ENCODE measurements at places on chromosomes 6 and 20. TPM values are rescaled to one million over a fixed set of nuclear protein-coding genes. Genes with fewer than 3 reads are reported as not detected.

MOXD1 gene
- total RNA-seq = 0.56 TPM

GNAS gene
- 742 TPM for total RNA-seq

SLC16A10 gene
- 32.4 TPM for total RNA-seq

KHDC1L gene
- not detected for total RNA-seq

TINAG gene
- total RNA-seq = not detected

KCNB1 gene
- 1.4 TPM for total RNA-seq

DPPA5 gene
- total RNA-seq = not detected

MLIP gene
- total RNA-seq = not detected
